ENCODE measurements at places on chromosomes 7 and 10.

DNA sequence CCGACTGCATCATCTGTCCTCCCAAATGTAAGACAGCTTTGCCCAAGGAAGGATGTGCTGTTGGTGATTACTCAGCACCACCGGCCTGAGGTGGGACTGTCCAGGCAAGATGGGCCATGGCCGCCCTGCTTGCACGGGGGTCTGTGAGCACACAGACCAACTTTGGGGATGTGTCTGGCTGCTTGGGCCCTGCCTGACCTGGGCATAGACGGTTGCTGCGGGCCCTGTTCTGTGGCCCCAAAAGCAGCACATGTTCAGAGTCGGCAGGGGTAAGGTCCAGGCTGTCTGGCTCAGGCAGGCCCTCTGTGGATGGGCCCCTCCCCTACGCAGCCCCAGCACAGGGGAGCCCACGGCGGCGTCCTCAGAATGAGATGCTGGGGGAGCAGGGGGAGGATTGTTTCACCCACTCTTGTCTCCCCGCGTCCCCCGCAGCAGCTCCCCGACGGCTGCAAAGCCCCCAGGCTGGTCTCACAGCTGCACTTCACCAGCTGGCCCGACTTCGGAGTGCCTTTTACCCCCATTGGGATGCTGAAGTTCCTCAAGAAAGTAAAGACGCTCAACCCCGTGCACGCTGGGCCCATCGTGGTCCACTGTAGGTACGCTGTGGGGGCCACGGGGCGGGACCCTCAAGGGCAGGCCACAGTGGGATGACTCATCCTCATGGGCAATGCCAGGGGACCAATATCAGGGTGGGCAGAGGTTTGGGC, 58.4 kb downstream of the MKI67 start:
- DNase-seq: no peak

GRCh38 chr7:149285603-149286002, 23.6 kb downstream of the ZNF783 start:
- peak; percentile 13 for DNase-seq

DNA sequence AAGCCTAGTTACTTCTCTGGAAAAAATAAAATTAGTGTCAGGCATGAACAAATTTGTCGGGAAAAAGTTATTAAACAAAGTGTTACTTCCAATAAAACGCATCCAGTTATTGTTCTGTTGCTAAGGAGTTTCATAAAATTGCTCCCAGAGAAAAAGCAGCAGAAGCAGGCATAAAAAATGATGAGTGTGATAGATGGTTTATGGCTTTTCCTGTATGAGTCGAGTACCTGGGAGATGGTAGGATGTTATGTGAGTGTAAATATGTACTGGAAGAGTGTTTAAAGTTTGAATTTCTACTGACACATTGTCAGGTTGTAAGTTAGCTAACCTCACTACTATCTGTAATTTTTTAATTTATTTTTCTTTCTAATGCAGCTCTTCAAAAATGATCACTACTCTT, 390.7 kb downstream of the ARL4A start:
- no peak for DNase-seq

DNA sequence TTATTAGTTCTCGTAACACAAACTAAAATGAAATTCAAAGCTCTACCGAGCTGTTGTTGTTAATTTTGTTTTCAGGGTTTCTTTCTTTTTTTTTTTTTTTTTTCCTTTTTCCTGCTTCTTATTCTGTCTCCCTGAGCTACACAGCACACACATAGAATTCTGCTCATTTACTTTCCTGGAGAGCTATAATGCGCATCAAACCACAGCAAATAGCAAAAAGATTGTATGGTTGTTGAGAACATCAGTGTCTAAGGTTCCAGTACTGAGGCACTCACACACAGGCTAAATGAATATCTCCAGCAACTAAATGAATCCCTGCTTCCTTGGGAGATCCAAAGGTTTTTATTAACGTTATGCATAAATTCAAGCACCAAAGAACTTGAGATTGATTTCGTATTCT, 418.3 kb downstream of the PLXDC2 start:
- DNase-seq: no peak

DNA sequence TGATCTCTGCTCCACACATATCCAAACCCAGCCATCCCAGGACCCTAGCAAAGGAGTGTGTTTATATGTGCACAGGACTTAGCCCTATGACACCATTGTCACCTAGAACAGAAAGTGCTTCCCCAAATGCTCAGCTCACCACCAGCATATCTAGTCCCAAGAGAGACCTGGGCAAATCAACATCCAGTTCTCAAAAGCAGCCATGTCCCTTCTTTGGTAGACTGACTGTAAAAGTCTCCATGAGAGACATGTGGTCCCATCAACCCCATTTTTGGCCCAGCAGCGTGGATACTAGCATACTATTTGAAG, 20.9 kb upstream of the ARHGAP22 start:
- no peak for DNase-seq

DNA sequence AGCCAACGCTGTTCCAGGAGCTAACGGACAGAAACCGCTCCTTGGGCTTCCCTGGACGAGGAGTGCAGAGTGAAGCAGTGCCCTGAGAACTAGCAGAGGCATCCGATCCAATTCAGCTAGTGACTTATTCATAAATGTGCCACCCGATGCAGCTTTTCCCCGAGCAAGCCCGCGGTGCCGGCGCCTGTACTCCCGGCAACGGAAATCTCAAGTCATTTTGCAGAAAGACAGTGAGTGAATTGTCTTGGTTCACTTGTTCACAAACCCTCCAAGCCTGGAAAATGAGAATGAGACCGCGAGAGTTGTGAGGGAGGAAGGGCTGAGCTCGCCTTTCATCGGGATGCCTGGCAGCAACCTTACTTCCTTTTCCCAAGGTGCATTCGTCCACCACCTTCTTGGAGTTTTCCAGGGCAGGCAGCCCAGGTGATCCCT, 87.5 kb downstream of the COBL start:
- no peak for DNase-seq

DNA sequence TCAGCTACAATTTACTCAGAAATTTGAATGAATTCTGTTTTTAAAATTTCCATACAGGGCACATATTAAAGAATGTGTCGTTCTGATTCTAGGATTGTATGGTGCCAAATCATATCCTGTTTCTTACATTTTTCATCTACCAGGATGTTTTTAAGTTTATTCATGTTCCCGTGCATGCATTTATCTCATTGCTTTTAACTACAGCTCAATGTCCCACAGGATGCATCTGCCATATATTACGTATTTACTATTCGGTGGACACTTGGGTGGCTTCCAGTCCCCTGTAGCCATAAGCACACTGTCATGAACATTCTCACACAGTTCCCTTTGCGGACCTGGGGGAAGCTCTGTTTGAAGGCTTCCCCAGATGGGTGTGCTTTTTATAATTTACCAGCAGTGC, 122.3 kb downstream of the CCDC71L start:
- DNase-seq: no peak

DNA sequence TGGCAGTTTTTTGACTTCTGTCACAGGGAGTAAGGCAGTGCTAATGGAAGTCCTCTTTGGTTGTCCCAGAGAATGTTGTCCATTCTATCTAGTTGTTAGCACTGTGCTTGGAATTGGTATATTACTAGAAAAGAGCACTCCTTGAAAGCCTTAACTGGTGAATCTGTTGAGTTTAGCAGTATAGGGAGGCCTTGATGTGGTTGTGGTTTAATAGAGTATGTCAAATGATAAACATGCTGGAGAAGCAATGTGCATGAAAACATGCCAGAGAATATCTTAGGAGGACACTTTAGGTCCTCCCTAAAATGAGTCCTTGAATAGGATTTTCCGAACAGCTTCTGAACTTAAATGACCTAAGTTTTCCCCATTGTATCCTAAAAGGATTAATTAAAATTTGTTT, 98.6 kb downstream of the BTRC start:
- no peak for DNase-seq

DNA sequence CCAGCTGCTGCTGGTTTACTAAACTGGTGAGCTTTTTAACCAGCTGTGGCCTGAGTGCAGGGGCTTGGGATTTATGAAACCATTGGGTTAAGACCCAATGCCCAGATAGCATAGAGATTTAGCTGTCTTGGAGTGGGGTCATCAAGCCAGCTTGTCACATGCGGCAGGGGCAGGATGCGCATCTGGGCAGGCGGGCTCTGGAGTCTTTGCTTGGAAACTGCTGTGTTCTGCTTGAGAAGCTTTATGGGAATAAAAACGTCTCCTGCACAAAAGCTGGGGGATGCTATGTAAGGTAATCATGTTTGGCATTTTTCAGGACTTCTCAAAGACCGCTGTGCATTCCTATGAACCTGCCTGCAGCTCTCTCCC, 136.3 kb downstream of the MAPK8 start:
- DNase-seq: no peak

DNA sequence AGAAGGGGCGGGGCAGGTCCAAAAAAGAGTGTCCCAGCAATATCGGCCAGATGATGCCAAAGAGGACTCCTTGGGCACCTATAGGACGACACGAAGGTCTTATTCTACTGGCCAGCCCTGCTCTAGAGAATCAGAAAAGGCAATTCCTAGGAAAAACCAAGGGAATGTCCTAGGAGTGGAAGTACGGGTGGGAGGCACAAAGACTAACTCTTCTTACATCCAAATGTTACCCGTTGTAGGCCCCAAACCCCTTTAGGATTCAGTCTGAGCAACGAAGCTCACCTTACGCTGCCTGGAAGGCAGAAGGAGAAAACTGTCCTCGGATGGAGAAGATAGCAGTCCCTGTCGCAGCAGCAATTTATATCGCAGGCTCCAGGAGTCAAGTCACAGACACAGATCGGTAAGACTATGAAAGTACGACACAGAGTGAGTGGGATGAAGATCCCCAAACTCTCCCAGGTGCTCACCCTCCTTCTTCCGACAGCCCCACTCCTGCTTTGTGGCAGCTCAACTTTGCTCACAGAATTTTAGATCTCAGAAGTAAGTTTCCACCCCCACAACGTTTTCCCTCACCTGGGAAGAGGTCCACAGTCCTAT, 558 bp downstream of the TCTN3 start:
- DNase-seq: peak; percentile 1
